NCI-H1105 treated with DMSO at 0.1 percent for 48 hours (cell line): ENCODE measurements at places on chromosomes 2 and 18.
A peak's percentile ranks its signal among the peaks of the same experiment; 100 is the strongest.

DNA sequence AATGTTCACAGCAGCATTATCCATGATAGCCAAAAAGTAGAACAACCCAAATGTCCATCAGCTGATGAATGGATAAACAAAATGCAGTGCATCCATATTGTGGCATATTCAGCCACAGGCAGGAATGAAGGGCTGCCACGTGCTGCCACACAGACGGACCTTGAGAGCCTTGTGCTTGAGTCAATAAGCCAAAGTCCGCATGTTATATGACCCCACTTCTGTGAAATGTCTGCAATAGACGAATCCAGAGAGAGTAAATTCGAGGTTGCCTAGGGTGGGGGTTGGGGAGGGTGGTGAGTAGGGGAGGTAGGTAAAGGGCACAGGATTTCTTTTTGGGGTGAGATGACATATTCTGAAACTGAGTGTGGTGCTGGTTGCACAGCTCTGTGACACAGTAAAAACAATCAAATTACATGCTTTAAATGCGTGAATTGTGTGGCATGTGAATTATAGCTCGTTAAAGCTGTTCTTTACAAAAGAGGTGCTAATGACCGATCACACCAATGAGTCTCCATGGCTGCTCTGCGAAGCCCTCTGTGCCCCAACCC is 38.9 kb upstream of the LDLRAD4 start:
- no peak for DNase-seq

DNA sequence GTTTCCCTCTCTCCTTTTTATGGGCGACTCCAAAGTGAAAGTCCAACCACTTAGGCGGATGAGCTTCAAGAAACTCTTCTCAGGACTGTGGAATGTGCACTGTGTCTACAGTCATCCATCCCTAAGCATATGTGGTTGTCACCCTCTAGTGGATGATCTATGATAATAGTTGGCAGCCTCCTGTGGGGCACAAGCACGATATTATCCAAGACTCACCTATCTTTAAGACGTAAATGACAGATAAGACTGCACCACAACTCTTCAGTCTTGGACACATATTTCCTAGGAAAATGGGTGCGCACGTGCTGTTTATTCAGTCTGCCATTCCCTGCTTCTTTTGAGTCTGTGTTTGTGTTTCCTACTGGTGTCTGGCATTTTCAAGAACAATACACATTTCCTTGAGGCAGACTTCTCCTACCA is 145.5 kb upstream of the CTAGE1 start:
- DNase-seq: peak; percentile 74

DNA sequence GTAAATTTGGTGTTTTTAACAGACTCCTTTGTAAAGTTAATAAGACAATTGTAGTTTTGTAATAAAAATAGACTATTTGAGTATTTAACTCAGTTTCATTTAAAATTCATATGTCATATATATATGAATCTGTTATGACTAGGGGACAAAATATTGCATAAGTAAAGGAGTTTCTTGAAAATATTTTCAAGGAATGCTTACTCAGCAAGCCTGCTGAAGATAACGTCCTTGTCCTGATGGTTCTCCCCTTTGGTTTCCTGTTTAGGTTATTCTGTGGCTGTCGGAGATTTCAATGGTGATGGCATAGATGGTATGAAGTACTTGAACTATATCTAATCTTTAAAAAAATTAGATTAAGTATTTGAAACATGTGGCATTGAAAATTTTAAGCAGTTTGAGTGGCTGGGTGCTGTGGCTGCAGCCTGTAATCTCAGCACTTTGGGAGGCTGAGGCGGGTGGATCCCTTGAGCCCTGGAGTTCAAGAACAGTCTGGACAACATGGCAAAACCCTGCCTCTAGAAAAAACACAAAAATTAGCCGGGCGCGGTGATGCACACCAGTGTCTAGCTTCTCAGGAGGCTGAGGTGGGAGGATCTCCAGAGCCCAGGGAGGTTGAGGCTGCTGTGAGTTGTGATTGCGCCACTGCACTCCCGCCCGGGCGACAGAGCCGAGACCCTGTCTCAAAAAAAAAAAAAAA is 47.1 kb downstream of the ITGAV start:
- DNase-seq: no peak

- no peak for DNase-seq
Observed at GRCh38 chr2:142878031-142878678, 691 bp downstream of the KYNU start.

GRCh38 chr2:128727404-128727803 is 408.7 kb upstream of the HS6ST1 start:
- DNase-seq: no peak

DNA sequence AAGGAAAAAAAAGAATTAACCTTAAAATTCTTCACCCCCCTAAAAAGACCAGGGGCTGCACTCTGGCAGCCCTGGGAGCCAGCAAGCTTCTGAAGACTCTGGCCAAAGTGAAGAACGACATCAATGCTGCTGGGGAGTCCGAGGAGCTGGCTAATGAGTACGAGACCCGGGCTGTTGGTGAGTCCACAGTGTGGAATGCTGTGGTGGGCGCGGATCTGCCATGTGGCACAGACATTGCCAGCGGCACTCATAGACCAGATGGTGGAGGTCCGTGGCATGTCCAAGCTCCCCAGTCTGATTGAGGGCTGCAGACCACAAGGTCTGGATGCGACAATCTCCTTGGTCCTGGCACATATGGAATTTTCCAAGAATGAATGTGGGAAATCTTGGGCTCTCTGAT is 47.4 kb downstream of the TRPM8 start:
- no peak for DNase-seq

- DNase-seq: no peak
Observed at GRCh38 chr18:8516371-8517250, 92.6 kb upstream of the RAB12 start.

- DNase-seq: no peak
Observed at GRCh38 chr2:62307469-62308389, 111.8 kb downstream of the B3GNT2 start.

DNA sequence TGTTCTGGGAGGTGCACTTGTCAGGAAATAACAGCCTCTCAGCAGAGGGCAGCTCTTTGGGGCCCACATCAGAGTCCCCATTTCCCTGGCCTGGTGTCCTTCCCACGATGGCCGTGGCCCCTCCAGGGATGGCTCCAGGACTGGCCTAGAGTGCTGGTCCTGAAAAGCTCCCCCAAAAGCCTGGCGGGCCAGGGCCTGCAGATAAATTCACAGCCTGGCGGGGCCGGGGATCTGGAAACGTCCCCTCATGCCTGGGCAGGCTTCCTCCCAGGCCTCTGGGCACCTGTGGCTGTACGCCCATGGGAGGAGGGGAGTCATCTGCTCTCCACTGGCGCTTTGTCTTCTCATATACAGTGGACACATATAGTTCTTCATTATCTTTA is 52.6 kb upstream of the HS6ST1 start:
- DNase-seq: no peak

GRCh38 chr2:170073288-170073687 is 104.7 kb upstream of the MYO3B start:
- DNase-seq: peak; percentile 69

DNA sequence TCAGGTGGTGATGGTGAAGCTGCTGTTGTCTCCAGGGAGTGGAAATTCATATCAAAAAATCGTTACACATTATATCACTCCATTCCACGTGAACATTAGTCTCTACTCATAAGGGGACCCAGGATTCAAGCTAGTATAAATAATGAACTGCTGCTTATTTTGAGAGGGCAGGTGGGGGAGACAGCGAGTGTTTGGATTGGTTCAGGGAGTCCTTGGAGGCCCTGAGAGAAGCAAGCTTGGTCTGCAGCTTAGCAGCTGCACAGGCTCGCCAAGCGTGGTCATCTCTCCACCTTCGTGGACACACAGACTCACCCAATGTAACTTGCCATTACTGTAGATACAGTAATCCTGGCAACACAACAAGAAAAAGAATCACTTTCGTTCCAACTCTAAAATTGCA is 177.6 kb downstream of the ZNF521 start:
- peak; percentile 12 for DNase-seq

- DNase-seq: no peak
Observed at GRCh38 chr2:180056367-180057118, 49.4 kb upstream of the CWC22 start.

GRCh38 chr18:12394428-12394827 is 13.3 kb upstream of the PRELID3A start:
- no peak for DNase-seq

GRCh38 chr2:100887713-100888495 is 68.0 kb downstream of the NPAS2 start:
- DNase-seq: no peak

DNA sequence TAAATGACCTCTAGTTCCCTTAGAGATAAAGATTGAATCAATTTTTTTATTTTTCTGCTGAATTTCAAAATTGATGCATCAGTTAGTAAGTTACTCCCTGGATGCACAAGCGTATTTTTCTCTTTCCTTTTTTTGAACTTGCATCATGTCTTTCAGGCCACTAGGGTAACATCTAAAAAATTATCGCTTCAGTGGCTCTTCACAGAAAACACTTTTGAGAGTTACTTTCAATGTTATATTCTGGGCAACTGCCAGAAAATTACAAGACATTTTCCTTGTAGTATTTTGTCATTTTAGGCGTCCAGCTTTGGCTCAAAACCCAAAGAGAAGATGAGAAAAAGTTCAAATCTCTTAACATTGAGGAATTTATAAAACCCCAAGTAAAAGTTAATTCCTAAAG is 59.8 kb downstream of the DSEL start:
- no peak for DNase-seq

- no peak for DNase-seq
Observed at GRCh38 chr2:219131327-219131726, 29.3 kb downstream of the NHEJ1 start.

- peak; percentile 68 for DNase-seq
Observed at GRCh38 chr2:106961328-106961727, 75.4 kb upstream of the ST6GAL2 start.

GRCh38 chr2:206031162-206031784 is 54.7 kb downstream of the INO80D start:
- DNase-seq: no peak

DNA sequence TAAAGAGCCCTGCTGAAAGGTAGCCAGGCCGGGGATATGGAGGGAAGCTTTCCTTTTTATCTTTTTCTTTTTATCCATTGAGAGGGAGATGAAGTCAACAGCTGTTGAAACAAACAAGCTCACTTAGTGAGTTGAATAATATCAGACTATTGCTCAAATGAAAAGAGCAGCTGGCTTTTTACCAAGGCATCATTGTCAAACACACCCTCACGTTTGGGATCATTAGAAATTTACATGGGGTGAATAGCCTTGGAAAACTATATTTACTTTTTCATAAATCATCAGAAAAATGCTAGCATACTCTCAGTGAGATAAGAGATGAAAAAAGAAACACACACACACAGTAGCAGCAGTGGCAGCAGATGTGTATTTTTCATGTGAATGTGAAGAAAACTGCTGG is 71.5 kb upstream of the HNMT start:
- peak; percentile 98 for DNase-seq

GRCh38 chr2:238420878-238421694 is 5.6 kb upstream of the ASB1 start:
- DNase-seq: no peak

GRCh38 chr2:166653185-166653813 is 159.2 kb upstream of the SCN7A start:
- DNase-seq: peak; percentile 85

GRCh38 chr2:200128296-200128695 is 172.9 kb downstream of the MAIP1 start:
- no peak for DNase-seq

- DNase-seq: no peak
Observed at GRCh38 chr2:128404709-128405466, 86.2 kb upstream of the HS6ST1 start.

DNA sequence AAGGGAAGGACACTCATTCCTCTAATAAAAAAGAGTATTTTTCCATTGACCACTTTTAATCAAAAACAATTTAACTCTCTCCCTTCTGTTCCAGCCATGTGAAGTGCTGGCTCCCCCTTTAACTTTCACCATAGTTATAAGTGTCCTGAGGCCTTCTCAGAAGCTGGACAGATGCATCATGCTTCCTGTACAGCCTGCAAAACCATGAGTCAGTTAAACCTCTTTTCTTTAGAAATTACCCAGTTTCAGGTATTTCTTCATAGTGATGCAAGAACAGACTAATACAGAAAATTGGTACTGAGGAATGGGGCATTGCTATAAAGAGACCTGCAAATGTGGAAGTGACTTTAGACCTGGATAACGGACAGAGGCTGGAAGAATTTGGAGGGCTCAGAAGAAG is 643.6 kb upstream of the DDX18 start:
- DNase-seq: no peak

GRCh38 chr18:63207143-63207790 is 112.3 kb downstream of the BCL2 start:
- DNase-seq: peak; percentile 95

- DNase-seq: no peak
Observed at GRCh38 chr2:32937602-32938448, 8.9 kb upstream of the LTBP1 start.

GRCh38 chr2:10045561-10046355 is 2.4 kb downstream of the KLF11 start:
- DNase-seq: no peak

DNA sequence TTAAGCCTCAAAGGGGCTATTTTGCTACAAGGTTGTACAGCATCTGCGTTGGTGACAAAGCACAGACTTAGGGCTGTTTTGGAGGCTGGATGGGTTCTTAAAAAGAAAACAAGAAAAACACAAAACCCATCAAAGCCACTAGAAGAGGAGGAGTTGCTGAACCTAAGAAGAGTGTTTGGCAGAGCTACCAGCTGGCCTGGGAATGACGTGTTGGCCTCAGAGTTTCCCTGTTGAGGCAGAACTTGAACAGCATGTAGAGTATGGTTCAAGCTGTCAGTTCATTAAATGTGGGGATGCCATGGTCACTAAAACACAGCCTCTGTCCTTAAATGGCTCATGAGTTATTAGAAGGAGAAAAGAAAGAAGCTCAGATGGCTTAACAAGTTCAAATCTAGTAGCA is 162.5 kb downstream of the TTC32 start:
- DNase-seq: no peak

- DNase-seq: no peak
Observed at GRCh38 chr2:186031229-186031628, 292.6 kb downstream of the FSIP2 start.

- no peak for DNase-seq
Observed at GRCh38 chr18:54129448-54130067, 94.9 kb downstream of the MBD2 start.

DNA sequence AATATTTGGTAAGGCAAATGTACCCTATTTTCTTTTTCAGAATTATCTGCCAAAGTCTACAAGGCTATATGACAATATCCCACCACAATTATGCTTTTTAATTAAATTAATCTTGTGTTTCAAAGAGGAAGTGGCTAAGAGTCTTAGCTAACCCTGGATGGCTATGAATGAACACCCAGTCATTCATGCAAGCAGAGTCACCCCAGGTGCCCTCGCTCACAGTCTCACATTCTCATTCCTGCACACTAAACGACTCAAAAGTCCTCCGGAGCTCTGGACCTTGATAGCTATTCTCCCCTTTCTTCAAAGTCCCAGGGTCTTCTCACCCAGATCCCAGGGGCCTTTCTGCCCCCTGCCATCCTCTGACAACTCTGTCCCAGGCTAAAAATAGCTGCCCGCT is 42.1 kb upstream of the MRPL19 start:
- DNase-seq: no peak

GRCh38 chr18:78092901-78093300 is 843.3 kb downstream of the GALR1 start:
- DNase-seq: no peak

- DNase-seq: no peak
Observed at GRCh38 chr2:178142274-178143065, 30.2 kb downstream of the RBM45 start.
